ENCODE measurements at places on chromosomes 11 and 22.

- DNase-seq, result no peak
Observed at GRCh38 chr11:13028322-13028721, 19.2 kb downstream of the RASSF10 start.

- DNase-seq, result no peak
Observed at GRCh38 chr22:33873186-33873585, 47.1 kb downstream of the LARGE1 start.

- peak; percentile 1 for DNase-seq
Observed at GRCh38 chr22:20803696-20804324, 29.9 kb downstream of the SERPIND1 start.

DNA sequence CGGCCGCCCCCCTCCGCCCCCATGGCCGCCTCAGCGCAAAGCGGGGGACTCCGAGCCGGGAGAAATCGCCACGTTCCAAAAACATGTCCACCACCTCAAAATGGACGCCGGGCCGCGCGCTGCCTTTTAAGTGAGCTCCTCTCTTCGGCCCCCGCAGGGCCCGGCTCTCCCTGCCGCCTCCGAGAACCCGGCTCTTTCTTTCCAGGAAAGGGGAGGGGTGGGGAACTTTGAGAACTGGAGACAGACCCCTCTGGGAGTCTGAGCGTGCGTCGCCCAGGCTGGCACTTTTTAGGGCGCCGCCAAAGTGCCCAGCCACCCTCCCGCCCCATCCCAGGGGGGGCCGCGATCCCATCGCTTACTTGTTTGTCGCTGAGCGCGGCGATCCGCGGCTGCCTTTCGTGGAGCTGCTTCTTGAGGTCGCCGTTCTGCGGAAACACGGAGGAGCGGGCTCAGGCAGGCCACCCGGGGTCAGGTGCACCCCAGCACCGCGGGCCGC is 1.6 kb downstream of the PHF21B start:
- no peak for DNase-seq

DNA sequence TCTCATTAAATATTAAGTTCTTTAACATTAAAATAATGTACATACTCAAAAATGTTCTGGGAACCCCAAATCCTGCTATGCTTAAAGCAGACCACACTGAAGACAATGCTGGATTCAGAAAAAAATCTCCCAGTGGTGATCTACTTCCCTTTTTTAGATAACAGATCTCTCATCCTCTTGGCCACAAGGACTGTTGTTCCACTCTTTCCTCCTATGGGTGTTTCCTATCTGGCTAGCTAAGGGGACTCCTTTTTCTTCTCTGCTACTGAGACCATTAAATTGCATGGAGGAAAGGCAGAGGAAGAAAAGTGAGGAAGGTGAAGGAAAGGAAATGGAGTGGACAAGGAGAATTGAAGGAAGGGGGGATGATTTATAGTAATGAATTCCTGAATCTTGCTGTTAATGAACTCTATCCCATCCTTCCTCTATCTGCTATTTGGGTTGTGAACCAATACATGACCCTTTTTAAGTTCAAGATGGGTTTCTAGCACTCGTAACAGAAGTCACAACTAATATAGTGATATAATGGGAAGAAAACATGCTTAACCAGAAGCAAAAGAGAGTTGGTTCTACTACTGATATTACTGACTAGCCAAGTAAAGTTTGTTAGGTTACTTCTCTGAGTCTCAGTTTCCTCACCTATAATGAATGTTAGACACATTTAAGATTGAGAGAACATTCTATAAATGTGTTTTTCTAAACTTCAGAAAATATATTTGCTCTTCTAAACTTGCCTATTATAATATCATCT is 53.2 kb downstream of the PIK3C2A start:
- DNase-seq, result no peak

- DNase-seq, result no peak
Observed at GRCh38 chr11:3703383-3703782, 32.2 kb upstream of the CHRNA10 start.

Data from T follicular helper cell (primary cell).